DND-41 (cell line): ENCODE measurements at places on chromosomes 1 and 21.

GRCh38 chr1:39434797-39435395, 56.5 kb upstream of the BMP8A start:
- DNase-seq, result no peak

- DNase-seq, result no peak
Observed at GRCh38 chr1:89723863-89724262, 90.9 kb downstream of the LRRC8C start.

DNA sequence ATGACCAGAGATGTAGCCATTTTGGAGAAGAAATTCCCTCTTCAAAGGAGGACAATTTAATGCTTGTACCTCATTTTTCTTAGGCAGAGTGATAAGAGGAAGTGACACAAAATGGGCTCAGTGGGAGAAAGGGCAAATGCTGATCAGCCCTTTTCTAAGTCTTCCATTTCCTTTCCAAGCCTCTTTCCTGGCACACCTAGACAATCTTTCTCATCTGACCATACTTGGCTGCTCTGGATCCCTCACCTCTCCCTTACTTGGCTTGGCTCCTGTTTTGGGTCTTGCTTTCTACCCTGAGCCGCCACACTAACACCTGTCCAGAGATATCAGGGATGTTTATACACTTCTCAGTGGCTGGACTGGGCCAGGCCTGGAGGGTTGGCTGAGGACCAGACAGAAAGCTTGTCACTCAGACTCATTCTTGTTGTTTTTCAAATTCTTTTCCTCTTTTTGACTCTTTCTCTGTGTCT, 13.1 kb downstream of the TXNIP start:
- no peak for DNase-seq

- no peak for DNase-seq
Observed at GRCh38 chr1:183674886-183675285, 21.8 kb upstream of the APOBEC4 start.

DNA sequence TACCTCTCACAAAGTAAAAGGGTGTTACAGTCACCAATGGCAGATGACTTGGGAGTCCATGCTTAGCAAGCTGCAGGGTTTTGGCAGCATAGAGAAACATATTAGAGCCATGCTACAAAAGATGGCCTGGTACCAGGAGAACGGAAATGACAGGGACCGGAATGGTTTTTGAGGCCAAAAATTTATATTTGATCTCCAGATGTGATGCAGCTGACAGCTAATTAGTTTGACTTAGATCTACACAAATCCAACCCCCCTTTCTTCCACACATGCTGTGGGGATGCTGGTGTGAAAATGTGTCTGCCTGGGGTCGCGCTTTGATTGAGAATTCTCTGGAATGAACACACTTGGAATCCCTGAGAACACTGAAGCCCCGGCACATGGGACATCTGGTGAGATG, 26.5 kb downstream of the SYF2 start:
- DNase-seq, result no peak

- DNase-seq, result no peak
Observed at GRCh38 chr1:19079541-19080472, 123.3 kb upstream of the IFFO2 start.

DNA sequence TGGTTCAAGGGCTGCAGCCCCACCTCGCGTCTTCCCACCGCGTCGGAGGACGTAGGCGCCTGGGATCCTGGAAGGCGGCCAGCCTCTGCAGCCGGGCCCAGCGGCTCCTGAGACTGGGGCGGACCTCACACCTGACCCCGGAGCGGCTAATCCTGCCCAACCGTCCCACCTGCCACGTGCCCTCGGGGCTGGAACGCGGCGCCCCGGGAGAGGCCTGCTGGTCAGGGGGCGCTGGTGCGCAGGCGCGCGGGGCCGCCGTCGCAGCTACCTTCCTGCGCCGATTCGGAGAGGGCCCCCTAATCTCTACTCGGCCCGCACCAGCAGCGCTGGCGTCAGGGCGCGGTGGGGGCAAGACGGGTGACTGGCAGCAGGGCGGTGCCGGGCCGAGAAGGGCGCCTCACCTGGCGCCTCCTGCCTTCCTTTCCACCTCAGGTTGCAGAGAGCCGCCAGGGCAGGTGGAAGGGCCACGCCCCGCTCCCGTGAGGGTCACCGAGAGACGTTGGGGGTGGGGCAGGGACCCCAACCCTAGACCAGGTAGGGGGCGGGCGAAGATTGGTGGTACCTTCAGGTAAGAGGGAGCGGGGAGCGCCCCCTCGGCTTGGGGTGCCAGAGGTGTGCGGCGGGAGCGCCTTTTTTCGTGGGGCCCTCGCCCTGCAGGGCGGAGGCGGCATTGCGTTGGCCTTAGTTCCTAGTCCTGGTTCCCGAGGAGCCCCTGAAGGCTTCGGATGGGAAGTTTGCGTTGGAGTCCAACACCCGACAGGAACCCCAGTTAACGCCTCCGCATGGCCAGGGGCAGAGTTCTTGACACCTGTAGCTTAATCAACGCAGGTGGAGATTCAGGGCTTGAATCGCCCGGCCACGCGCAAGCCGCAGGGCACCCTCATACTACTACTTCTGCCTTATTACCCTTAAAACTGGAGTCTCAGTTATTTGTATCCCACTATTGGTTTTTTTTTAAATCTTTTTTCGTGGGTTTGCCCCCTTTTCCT, at the start of gene TDRD5:
TSS of gene TDRD5 (plus strand) at position 241 of the 989 bp plus-strand sequence. CDS start 784 bp downstream, outside the sequence.
- no peak for DNase-seq

GRCh38 chr1:193283016-193283415, 96.6 kb upstream of the B3GALT2 start:
- no peak for DNase-seq

GRCh38 chr1:23159963-23160877, 8.4 kb downstream of the LUZP1 start:
- no peak for DNase-seq

DNA sequence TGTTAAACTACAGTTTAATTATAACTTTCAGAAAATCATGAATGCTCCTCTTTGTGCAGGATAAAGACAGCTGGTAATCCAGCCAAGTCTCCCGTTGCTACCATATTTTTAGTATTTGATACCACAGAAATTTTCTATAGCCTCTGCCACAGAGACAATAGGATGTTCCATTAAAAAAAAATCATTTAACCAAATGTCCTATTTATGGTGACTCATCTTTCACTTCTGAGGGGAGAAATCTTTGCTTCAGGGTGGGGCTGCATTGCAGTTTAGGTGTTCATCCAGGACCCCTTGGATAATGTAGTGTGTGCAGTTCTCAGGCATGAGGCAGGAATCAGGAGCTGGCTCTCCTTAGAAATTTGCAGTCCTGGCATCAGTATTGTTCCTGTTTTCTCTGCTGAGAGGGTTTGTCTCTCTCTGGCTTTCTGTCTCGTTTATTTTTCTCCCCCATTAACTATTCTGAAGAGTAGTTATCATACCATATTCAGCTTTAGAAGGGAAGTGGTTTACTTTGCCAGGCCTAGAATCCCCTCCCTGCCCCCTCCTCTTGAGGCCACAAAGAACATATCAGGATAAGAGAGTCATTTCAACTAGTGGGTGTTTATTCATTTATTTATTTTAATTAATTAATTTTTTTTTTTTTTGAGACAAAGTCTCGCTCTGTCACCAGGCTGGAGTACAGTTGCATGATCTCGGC, 3.1 kb downstream of the PRUNE1 start:
- peak; percentile 37 for DNase-seq

- DNase-seq, result no peak
Observed at GRCh38 chr21:29580732-29581285, 282.1 kb downstream of the BACH1 start.

DNA sequence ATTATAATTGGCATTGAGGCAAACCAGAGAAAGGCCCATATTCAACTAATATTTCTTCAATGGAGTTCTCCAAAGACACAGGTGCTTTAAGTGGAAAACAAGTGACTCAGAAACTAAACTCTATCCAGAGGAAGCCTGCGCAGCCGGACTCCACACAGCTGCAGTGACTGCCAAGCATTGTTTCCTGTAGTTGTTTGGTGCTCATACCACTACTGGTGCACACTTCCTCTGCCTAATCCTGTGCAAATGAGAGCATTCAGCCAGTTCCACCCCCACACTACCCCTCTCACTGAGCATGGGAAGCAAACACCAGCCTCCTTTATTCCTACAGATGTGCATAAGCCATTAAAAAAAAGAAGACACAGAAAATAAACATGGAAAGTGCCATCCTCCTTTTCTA, 102.9 kb downstream of the VAV3 start:
- peak; percentile 71 for DNase-seq

- DNase-seq, result no peak
Observed at GRCh38 chr1:41020654-41021053, 871 bp downstream of the SLFNL1 start.

DNA sequence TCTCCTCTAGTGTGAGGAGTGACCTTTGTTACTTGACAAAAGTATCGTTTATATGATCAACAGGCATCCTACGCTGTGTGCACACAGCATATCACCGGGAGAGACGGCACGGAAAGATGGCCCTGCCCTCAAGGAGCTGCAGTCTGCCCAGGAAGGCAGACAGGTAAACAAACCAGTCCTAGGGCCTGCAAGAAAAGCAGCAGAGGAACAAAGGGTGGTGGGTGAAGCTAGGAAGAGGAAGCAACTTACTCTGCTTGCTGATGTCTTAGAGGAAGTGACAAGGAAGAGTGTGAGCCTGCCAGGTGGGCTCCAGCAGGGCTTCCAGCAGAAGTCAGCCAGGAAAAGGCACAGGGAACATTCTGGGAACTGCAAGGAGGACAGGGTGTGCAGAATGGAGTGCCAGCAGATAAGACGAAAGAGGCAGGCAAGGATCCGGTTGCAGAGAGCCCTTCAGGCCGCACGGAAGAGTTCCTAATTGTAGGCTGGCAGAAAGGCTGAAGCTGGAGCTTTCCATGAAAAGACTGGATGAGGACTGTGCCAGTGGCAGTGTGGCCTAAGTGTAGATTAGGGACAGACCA, 106.7 kb downstream of the SLC45A1 start:
- peak; percentile 42 for DNase-seq

- no peak for DNase-seq
Observed at GRCh38 chr1:21414015-21414414, 25.9 kb upstream of the NBPF3 start.

DNA sequence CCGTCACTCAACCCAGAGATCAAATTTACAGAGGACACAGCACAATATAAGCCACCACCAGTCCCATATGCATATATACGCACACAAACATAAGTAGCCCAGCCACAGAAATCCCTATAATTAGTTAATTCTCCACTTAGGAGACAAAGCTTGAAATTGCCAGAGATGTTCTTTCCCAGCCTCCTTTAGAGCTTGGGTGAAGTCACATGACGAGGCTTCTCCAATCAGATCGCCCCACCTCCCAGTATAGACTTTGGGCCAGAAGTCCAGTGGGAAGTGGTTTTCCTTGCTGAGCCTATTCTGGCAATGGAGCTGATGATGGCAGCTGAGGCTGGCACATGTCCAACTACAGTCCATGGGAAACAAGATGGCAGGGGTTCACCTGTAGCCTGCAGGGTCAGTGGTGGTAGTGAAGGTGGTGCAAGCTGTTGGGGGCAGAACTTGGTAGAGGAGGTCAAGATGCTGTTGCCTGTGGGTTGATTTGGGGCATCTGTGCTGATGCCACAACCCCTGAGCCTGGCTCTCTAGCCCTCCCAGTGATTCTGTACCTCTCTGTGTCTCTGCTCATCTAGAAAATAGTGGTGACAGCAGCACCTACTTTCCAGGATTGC, 535.9 kb downstream of the MATN1 start:
- DNase-seq, result no peak

DNA sequence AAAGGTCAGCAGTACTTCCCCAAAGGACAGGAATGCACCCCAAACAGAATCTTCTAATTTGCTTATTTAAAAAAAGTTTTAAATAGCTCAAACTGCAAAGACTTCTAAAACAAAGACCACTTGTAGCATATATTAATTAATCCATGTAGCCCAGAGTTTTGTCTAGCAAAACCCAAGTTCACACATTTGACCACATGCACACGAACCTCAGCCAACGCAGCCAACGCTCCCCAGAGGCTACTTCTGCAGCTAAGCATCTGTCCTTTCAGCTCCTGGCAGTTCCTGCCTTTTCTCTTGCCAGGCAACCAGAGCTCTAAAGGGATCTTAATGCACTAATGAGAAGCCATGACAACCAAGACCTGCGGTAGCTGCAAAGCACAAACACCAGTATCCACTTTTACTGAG, 89.6 kb downstream of the RERE start:
- DNase-seq, result no peak

DNA sequence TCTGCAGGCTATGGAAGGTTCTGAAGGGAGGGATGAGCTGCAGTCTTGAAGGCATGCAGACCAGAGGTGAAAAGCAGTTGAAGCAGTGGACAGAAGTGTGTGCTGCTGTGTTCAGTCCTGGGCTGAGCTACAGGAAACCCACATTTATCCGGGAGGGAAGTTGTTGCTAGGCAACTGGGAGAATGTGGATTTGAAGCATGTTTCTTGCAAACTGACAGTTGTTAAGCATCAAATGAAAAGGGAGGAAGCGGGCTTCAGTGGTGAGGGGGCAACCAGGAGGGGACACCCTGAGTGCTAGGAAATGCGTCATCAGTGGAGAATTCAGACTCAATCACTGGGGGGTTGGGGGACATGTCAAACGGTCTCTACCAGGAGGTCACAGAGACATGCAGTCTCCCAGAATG, 28.7 kb downstream of the ABCA4 start:
- peak; percentile 93 for DNase-seq

DNA sequence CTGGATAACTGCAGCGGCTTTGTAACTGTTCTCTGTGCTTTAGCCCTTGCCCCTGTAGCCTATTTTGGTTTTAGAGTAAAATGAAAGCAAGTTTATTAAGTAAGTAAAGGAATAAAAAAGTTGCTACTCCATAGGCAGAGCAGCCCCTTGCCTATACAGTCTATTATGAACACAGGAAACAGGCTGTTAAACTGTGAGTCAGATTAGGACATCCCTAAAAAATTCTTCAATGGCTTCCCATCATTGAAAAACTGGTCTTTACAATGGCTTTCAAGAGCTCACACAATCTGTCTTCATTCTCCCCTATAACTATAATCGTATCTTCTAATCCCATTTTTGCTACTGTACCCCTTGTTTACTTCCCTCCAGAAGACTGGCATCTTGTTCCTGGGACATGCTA, 43.0 kb downstream of the ATG4C start:
- DNase-seq, result no peak

DNA sequence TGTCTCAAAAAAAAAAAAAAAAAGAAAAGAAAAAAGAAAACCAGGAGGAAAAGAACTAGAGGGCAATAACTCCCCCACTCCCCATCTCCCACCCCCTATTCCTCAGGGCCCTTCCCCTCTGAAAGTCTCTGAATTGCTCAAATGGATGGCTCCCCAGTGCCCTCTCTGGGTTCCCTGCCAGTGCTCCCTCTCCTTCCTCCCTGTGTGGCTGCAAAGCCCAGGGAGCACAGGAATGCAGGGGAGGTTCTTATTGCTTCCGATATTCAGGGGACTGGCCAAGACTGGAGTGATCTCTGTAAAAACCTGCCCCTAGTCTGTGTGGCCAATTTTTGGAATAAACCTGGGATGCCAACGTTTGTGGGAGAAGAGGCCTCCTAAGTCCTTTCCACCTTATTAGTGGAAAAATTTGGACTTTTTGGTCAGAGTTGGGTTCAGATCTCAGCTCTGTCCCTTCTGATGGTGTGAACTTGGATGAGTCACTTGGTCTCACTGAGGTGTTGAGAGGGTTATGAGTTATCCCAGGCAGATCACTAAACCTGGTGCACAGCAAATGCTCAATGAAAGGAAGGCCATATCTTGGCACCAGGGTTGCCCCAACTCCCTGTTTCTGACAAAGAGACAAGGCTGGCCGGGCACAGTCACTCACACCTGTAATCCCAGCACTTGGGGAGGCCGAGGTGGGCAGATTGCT, 13.4 kb upstream of the ARHGEF10L start:
- no peak for DNase-seq

GRCh38 chr1:100730130-100730529, 10.6 kb downstream of the VCAM1 start:
- no peak for DNase-seq

GRCh38 chr1:27145934-27146354, 9.0 kb downstream of the SLC9A1 start:
- no peak for DNase-seq
